ENCODE measurements at places on chromosomes 6 and 20.

GRCh38 chr20:56442389-56443365, 25.8 kb upstream of the RTF2 start:
- no peak for DNase-seq

DNA sequence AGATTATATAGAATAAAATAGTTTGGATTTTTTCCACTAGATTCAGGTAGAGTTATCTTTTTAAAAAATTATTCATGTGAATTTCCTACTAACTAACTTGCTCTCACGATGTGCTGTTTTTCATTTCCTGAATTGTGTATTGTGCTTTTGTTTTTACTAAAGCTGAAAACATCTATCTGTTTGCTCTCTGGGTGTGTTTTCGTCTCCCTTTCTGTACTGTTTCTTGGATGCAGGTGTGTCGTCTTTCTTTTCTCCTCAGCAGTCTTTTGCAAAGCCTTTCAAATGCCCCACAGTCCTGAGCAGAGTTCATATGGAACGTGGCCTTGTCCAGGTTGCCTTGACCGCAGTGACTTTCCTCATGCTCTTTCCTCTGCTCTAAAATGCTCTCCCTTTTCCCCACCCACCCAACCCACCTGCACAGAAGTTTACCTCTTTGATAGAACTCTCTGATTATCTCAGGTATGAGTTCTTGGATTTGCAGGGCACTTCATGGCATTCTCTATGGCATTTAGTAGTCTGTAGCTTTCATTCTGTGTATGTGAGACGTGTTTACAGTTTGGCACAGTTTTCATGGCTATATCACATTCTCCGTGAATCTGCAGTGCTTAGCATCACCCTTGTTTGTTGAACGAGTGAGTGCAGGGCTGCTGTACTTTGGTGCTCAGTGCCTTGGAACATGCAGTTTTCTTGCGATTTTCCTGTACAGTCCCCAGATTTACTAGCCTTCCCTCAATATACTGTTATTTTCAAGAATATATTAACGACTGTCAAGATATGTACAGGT, 77.1 kb downstream of the FARS2 start:
- no peak for DNase-seq

DNA sequence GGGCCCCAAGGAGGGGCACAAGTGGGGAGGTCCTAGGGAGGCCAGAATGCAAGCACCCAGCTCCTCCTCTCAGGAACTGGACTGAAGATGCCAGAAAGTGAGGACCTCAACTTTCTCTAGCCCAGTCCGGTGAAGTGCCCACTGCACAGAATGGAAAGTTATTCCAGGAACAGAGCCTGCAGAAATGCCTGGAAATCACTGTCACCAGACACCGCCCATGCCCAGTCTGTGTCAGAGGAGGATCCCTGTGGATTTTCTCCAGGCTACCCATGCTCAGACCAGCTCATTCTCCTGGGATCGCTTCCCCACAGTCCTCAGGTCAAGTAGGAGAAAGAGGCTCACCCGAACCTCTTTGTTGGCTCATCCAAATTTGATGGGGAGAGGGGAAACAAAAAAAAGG, 6.5 kb downstream of the PRPH2 start:
- no peak for DNase-seq

- no peak for DNase-seq
Observed at GRCh38 chr6:7201732-7202541, 94.2 kb downstream of the RREB1 start.

GRCh38 chr20:37351689-37352607, 6.0 kb downstream of the SRC start:
- DNase-seq: no peak

DNA sequence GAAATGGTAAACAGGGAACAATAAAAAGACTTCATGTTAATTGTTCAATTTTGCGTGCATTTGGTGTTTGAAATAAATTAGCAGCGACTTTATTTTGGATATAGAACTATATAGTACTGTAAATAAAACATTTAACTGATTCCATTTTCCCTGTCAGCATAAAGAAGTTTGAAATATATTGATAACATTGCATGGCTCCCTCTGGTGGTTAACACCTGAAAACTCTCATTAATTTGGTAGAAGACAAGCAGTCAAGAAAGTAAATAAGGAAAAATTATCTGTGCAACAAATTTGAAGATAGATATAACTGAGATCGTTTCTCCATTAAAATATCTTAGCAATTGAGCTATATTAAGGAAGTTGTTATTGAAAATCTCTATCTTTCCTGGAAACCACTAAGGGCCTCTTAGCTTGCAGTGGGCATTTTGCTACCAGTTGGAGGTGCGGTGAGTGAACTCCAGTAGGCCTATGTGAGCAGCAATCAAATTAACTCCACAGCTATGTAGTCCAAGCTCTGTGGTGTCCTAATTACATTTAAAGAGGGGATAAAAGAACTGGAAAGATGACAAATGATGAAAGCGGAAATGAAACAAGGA, 435.7 kb upstream of the FKBP1C start:
- no peak for DNase-seq

GRCh38 chr6:143097224-143097795, 36.6 kb downstream of the AIG1 start:
- no peak for DNase-seq

- no peak for DNase-seq
Observed at GRCh38 chr6:13446381-13446780, 41.0 kb downstream of the GFOD1 start.

DNA sequence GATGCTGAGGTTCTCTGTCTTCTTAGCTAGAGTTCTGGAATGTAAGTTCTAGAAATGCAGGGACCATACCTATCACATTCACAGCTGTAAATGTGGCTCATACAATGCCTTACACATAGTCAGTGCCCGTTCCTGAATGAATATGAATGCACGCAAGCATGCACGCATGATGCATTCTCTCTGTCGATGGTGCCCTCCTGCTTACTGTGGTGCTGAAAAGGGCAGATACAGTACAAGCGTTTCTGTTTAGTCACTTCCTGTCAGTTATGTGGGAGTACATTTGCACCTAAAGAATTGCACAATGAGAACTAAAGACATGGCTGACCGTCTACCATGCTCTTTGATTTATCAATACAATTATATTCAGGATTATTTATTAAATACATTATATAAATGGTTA, 152.2 kb upstream of the SOX4 start:
- no peak for DNase-seq

DNA sequence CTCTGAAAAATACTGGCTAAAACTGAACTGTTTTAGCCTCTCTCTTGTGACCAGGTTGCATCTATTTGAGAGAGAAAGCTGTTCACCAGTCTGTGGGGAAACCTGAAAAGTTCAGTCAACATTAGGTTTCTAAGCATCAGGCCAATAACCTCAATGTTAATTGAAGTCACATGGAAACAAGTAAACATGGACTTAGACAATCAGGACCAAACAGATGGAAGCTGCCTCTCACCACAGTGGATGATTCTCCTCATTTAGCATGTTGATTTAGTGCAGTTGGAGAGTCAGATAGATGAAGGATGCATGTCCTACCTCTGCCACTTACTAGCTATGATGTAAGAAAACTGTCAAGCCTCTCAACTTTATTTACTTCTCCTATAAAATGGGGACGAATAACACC, 18.2 kb downstream of the SCGN start:
- DNase-seq: no peak

GRCh38 chr6:160430203-160430602, 82.0 kb downstream of the SLC22A3 start:
- no peak for DNase-seq

DNA sequence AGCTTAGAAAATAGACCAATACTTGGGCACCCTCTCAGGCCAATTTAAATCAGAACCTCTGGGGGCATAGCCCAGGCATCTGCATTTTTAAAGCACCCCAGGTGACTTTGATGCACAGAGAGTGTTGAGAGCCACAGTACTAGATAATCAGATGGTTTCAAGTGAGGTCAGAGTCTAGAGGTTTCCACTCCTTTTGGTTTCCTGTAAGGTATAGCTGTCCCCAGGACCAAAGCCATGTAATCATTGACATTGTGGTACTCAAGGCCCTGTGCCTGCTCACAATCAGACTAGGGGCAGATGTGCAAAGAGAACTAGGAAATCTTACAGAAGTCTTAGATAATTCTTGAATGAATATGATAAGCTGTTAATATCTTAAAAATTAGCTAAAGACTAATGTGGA, 9.1 kb downstream of the FILIP1 start:
- DNase-seq: no peak

DNA sequence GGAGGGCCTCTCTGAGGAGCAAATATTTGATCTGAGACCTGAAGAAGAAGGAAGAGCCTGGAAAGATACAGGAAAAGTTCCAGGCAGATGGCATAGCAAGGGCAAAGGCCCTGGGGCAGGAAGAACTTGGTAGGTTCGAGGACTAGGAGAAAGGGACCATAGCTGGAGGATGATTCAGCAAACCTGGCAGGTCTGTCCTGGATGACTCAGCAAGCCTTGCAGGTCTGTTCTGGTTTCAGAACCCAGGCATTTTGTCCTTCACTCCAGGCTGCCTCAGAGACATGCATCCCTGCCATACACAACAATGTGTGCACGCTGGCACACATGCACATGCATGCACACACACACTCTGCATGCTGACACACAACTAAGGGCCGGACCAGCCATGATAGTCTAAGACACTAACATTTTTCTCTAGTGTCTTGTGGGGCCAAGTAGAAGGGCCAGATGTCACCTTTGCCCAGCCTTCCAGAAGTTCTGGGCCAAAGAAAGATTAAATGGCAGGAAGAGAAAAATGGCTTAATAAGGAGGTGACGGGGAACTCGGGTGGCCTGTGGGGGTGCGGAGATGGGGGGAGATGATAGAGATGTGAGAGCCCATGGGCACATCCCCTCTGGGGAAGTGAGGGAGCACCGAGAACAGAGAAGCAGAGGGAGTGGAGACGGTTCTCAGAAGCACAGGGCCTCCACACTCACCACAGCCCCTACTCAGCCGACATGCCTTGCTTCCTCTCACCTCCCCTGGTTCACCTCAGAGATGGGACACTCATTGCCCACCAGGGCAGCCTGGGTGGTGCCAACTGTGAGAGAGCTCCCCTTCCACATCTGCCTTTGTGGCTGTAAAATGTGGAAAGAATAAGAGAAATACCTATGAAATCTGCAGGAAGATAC, 15.4 kb upstream of the TRIB3 start:
- DNase-seq: no peak

Measured in esophagus squamous epithelium (tissue), 5 donors.